ENCODE measurements at places on chromosomes 1 and 21.
A peak's percentile ranks its signal among the peaks of the same experiment; 100 is the strongest.

DNA sequence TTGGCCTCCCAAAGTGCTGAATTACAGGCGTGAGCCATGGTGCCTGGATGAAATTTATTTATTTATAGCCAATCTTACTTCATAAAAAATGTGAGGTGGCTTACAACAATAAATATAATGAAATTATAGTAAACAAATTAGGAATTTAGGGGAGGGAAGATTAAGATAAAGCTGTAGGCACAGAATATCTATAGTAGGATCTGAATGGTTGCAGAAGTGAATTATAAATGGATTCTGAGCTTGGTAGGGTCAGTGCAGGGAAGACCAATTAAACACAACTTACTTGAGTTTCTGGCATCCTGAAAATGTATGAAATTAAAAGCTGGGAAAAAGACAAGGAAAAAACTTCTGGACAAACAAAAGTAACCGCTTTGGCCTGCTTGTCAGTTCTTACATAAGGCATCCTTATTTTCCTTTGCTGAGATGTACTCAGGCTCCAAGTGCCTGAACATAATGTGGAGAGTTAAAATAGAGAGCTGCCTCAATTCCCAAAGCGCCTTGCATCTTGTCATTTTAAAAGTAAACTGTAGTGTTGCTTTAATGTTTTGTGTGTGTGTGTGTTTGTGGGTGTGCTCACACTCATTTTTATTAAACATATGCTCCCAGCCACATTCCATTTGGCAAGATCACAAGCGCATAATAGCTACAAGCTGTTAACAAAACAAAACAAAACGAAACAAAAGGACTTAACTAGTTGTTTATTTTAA, 247.3 kb downstream of the S1PR1 start:
- DNase-seq = no peak

- no peak for DNase-seq
These were observed 765 bp upstream of the VPS45 start for GRCh38 chr1:150066838-150067183.

DNA sequence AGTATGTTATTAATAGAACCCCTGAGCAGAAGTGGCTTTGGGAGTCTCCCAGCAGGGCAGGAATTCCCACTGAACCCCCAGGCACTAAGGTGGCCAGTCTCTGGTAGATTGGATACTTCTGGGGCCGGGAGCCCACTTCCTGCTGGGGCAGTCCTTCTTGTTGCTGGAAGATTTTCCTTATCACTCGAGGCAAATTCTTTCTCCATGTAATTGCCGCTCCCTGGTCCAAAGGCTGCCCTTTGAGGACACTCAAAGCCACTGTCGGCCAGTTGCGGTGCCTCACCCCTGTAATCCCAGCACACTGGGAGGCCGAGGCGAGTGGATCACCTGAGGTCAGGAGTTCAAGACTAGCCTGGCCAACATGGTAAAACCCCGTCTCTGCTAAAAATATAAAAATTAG, 22.6 kb upstream of the TNFRSF1B start:
- no peak for DNase-seq

DNA sequence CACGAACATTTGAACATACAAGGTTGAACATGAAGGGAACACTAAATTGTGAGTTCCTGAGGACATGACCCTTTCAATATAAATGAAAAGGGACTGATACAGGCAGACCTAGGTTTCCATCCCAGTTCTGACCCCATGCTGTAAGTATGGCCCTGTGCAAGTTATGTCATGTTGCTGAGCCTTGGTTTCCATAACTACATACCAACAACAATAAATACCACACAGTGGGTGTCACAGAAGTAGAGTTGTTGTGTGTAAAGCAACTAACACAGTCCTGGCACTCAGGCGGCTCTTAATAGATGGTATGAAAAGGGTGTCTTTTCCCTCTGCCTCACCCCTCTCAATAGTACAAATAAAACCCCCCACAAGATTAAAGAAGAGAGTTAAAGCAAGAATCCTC, 140.8 kb downstream of the LMX1A start:
- no peak for DNase-seq

DNA sequence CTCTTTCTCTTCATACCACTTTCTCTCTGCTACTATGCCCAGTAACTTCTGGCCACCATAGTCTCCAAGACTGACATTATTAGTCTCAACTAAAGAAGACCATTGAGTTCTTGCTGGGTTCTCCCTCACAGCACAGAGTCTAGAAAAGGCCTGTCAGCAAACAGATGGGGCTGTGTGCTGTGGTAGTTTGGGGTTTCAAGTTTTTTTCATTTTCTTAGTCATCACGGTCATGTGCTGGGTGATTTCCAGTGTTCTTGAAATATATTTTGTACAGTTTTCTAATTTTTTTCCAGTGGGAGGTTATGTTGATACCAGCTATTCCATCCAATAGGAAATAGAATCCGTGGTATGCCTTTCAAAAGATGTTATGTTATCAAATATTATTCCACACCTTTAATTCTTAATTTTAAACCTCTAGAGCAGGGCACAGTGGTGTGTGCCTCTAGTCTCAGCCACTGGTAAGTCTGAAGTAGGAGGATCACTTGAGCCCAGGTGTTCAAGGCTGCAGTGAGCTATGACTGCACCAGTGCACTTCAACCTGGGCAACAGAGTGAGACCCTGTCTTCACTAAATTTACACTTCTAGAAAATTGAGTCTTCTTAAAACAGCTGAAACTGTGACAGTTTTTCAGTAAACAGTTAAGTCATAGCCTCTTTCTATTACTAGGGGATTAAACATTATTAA, 8.3 kb downstream of the CFHR2 start:
- DNase-seq = no peak

DNA sequence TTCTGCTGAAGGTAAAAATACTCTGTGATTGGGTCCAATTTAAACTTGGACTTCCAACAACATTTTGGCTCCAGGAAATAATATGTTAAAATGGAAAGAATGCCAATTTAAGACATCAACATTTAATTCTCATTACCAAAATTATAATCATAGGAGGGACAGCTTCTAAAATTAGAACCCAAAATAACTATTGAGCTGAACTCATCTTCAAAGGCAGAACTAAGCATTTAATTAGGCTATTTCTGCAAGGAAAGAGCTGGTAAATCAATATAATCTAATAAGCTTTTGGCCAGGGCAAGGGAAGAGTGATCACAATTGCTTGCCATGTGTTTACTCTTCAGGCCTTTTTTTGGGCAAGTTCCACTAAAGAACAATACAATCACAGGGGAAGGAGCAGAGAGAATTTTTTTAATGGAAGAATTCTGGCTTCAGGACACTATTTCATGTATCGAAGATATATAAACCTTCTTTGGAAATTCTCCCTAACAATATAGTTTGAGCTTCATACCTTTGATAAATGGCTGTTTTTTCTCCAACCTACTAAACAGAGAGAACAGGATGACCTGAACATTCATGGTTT, 133.1 kb upstream of the PTBP2 start:
- DNase-seq = no peak

DNA sequence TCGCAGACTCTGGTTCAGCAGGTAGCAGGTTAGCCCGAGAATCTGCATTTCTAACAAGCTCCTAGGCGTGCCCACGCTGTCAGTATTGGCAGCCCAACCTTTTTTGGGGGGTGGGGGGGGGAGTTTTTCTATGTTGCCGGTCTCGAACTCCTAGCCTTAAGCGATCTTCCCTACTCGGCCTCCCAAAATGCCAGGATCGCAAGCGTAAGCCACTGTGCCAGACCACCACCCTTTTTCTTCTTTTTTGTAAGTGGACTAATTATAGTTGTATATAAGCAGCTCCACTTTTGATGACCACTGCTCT, 480 bp upstream of the MIS18A start:
- no peak for DNase-seq

DNA sequence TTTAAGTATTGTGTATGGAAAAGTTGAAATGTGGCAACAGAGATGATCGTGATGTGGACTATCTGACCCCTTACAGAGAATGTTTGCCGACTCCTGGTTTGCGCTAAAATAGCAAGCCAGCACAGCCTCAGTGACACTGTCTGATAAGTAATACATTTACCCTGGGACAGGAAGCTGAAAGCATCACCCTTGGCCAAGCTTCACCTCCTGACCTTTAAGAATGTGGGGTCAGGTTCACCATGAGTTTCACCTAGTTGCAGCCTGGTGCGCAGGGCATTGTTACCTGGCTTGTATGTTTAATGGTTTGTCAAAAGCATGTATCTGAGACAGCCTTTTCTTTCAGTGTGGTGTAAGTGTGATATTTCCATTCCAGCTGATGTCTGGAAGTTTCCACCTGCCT, 29.2 kb downstream of the TRAF5 start:
- no peak for DNase-seq

- no peak for DNase-seq
These were observed 366.5 kb downstream of the MATN1 start for GRCh38 chr1:30356839-30357238.

DNA sequence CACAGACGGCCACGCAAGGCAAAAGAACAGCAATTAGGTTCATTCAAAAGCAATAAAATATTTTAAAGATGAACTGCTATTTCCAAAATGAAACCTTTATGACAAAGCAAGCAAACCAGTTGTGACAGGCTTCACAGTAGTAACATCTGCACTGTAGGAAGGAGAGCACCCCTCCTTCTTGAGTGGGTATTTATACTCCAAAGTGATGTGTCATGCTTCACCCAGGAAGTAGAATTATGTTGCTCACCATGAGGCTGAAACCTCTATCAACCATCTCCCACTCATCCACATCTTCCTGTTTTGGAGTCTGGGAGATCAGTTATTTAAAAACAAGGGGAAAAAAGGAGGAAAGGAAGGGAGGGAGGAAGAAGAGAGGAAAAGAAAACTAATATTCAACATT, 885 bp downstream of the OR2T10 start:
- DNase-seq = no peak

GRCh38 chr1:66253330-66253921, 280.5 kb upstream of the SGIP1 start:
- peak; percentile 13 for DNase-seq

DNA sequence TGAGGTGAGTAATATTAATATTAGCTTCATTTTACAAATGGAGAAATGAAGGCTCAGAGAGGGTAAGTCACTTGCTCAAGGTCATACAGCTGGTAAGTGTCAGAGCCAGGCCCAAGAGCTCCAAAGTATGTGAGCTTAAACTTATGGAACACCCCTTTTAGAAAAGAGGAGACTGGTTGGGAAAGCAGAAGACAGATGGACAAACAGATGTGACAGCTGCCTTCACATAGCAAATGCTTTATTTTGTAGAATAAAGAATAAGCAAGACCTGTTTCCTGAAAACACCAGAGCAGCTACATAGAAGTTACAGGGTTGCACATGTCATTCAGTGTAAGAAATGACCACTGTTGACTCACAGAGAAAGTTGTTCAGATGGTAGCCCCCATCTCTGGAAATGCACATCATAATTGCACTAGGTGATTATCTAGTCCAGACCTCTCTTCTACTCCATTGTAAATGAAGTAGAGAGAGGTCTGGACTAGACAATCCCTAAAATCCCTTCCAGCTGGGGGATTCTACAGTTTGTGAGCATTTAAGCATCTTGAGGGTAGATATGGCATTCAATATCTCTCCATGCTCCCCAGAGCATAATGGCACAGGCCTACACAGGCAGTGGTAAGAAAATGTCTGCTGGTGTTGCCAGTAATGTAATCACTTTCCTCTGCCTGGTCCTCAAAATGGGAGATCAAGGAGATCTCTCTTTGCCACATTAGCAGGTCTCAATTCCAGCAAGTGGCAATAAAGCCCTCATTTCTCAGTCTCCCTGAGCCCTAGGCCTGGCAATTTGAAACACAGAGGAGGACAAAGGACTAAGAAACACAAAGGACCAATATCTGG, 188.2 kb upstream of the FGGY start:
- no peak for DNase-seq

DNA sequence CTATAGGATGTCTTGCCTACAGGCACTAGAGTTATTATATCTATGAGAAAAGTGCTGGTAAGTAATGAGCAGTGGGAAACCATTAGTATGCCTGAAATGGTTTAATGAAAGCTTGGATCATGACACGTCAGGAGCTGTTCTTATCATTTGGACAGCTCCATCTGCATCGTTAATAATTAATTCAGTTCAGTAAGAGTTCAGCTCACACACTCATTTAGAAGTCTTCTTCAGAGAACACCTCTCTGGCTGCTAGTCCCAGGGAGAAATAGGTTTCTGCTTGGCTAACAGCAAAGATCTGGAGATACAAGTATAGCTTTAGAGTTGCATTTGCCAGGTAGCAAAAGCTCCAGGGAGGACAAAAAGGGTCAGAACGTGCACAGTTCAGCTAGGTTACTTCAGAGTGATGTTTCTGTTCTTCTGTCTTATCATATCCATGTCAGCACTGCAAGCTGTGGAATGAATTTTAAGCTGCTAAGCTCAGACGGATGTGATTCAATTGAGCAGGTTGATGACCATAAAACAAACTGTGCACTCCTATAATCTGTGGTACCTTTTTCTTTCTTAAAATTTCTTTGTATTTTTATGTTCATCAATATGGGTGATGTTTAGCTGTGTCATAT, 173.6 kb downstream of the ADGRL2 start:
- DNase-seq = no peak

GRCh38 chr1:223175633-223176032, 32.6 kb upstream of the TLR5 start:
- peak; percentile 9 for DNase-seq

DNA sequence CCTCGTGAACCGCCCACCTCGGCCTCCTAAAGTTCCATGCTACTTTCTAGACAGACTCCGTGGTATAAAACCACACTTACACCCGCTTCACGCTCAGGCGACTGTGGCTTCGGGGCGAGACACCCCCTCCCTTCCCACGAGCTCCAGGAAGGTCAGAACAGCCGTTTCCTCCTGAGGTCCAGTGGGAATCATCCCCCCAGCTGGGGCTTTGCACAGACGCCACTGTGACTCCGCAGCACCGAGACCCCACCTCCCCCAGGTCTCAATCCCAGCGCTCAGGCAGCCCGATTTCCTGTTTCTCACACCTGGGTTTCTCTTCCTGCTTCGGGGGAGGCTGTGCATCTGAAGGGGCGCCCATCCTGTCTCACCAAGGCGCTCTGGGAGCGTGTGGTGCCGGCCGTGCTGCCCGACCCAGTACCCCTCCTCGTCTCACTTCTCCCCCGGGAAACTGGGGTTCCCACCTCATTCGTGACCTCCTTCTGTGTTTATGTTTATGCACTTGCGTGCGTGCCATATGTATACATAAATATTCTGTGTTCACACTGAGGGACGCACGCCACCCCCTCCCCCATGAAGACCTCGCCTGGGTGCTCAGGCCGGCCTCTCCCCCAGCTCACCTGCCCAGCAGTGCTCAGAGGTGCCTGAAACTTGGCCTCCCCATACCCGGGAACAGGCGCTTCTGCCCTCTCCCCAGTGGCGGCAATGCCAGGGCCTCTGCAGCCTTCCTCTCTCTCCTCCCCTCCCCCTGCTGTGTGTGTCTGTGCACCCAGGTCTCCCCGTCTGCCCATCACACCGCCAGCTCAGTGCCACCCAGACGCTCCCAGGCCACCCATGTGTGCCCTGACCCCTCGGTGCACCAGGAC, 14.6 kb downstream of the SLC35E2B start:
- no peak for DNase-seq

GRCh38 chr1:160877221-160877620, 7.8 kb downstream of the ITLN1 start:
- no peak for DNase-seq
